ENCODE measurements at places on chromosomes 2 and 18. TPM values are rescaled to one million over a fixed set of nuclear protein-coding genes. Genes with fewer than 3 reads are reported as not detected.

Gene SNTG2
- total RNA-seq: not detected

Gene PLGLB1
- total RNA-seq: 1.8 TPM

Gene TP53I3
- total RNA-seq: 47.4 TPM

Gene SF3B1
- 327 TPM for total RNA-seq

Gene FSHR
- not detected for total RNA-seq

Gene ADCYAP1
- total RNA-seq: not detected

Gene EGR4
- 0.12 TPM for total RNA-seq

Gene NEU2
- total RNA-seq: not detected

Gene PCARE
- not detected for total RNA-seq
